Right renal pelvis (tissue), 4 donors: ENCODE measurements at places on chromosomes 13 and 19. TPM values are rescaled to one million over a fixed set of nuclear protein-coding genes. Genes with fewer than 3 reads are reported as not detected.

DNA sequence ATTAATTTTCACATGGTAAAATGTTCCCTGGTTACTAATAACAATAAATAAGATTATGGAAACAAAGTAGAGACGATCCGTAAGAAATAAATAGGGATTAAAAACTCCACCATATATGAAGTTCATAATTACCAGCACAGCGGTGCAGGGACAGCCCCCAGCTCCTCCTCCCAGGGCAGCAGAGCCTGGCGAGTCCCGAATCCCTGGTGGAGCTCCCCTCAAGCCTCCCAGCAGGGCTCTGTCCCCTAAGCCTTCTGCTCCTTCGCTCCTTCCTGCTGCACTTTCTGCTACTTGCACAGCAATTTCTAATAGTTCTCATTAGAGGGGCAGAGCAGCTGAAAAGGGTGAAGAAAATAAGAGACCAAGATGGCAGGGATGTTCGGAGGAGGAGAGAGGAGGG lies 43.6 kb downstream of the RASA3 start:
- DNase-seq: no peak

The PLIN5 gene
- polyA plus RNA-seq: 4.2 TPM

The NXNL1 gene
- polyA plus RNA-seq: 0.29 TPM

DNA sequence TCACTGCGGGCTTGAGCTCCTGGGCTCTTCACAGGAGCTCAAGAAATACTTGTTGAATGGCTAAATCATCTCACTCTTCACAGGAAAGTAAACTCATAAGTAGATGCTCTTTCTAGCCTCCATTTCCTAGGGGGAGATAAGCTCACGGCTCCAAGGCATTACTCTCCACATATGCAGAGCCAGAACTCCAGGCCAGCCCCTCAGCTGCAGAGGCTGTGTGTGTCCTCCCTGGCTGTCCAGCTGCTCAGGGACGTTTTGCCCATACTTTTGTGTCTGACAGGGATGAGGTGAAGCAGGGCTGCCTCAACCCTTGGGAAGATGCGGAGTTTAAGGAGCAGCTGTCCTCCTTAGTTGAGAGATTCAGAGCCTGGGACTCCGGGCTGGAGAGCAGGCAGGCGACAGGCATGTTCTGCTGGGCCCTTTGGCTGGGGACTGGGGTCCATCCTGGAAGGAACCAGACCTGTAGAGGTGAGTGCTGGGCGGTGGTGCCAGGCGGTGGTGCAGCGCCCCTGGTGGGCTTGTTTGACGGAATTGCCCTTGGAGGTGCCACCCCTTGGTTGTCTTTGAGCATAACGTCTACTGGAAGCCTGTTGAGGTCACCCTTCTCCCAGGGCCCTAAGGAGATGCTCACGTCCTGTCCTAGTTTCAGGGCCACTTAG lies 20.5 kb upstream of the SLC15A1 start:
- no peak for DNase-seq

The LINGO3 gene
- not detected for polyA plus RNA-seq

DNA sequence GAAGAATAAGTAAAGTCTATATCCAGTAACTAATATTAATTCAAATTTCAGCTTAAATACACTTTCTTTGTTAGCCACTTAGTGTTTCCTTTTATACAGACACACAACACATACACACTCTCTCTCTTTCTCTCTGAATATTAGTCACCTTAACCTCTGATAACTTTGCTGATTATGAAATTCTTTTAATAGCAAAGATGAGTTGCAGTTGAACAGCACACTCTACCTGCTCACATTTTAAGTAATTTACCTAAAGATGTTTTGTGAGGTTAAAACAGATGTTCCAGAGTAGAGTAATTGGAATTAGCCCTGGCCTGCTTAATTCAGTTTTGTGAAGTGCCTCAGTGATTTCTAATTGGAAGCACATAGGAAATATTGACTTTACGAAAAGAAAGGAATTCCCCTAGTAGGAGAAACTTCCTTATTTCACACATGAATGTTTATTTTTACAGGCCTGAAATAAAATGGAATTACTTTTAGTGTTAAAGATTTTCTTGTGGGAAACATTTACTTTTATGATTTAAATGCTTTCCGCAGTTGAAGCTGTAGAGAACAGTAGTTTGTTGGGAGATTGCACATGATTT lies 184.3 kb downstream of the MYO16 start:
- no peak for DNase-seq

The GAMT gene
- polyA plus RNA-seq: 26.9 TPM

DNA sequence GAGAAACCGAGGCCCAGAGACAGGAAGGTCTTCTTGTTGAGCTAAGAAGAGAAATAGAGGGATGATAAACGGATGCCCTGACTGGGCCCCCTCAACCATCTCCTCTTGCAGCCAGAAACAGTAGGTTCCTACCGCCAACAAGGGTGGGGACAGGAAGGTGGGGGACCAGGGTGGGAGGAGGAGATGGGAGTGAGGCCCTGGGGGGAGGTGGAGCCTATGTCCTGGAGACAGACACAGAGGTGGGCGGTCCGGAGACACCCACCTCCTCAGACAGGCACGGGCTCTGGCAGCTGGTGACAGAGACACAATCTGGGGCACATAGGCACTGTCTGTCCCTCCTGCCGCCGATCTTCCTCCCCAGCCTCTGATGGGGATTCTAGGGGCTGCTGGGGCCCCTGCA lies 16.9 kb downstream of the GADD45B start:
- DNase-seq: no peak

The MTUS2 gene
- 0.89 TPM for polyA plus RNA-seq
